A549 treated with DMSO at 1 μM for 4 hours (cell line): ENCODE measurements at places on chromosomes 3 and 15. TPM values are rescaled to one million over a fixed set of nuclear protein-coding genes. Genes with fewer than 3 reads are reported as not detected.

The SPCS1 gene
- total RNA-seq, result 142 to 172 TPM (median 166 TPM) in 5 replicates

The CHST13 gene
- total RNA-seq, result 0.25 to 1.0 TPM (median 0.67 TPM) in 5 replicates

The MYL3 gene
- not detected in 5 replicates for total RNA-seq

The GP5 gene
- total RNA-seq, result 0.03 to 0.07 TPM in 2 of 5 replicates, not detected in the others

The MME gene
- total RNA-seq, result not detected in 5 replicates

The BDH1 gene
- total RNA-seq, result 2.5 to 3.7 TPM (median 2.9 TPM) in 5 replicates

The FBXO40 gene
- not detected in 5 replicates for total RNA-seq

The SEMA3B gene
- 6.7 to 8.1 TPM (median 6.9 TPM) in 5 replicates for total RNA-seq

The TOP2B gene
- total RNA-seq, result 61.8 to 80.1 TPM (median 73.1 TPM) in 5 replicates

The ZCWPW2 gene
- 0.08 to 0.15 TPM in 2 of 5 replicates, not detected in the others for total RNA-seq

The PRR20G gene
- total RNA-seq, result 0.07 to 0.15 TPM in 2 of 5 replicates, not detected in the others

The PRC1 gene
- total RNA-seq, result 198 to 234 TPM (median 215 TPM) in 5 replicates

The CD47 gene
- total RNA-seq, result 32.9 to 47.4 TPM (median 43.6 TPM) in 5 replicates

The NR2F2 gene
- total RNA-seq, result 18.5 to 28.5 TPM (median 23.6 TPM) in 5 replicates

The TTLL13 gene
- total RNA-seq, result 0.14 to 0.16 TPM (median 0.15 TPM) in 4 of 5 replicates, not detected in the other

The GOLGA6B gene
- 0.06 to 0.09 TPM in 2 of 5 replicates, not detected in the others for total RNA-seq

The RTP3 gene
- not detected in 5 replicates for total RNA-seq

The CDHR4 gene
- 0.15 to 0.46 TPM (median 0.30 TPM) in 5 replicates for total RNA-seq

The FES gene
- 0.69 to 0.88 TPM (median 0.71 TPM) in 5 replicates for total RNA-seq

The RLBP1 gene
- total RNA-seq, result not detected in 5 replicates

The GP9 gene
- total RNA-seq, result not detected in 5 replicates

The HRG gene
- not detected in 5 replicates for total RNA-seq

The ZNF385D gene
- not detected in 5 replicates for total RNA-seq

The CXCR6 gene
- total RNA-seq, result not detected in 5 replicates

The SLC51B gene
- total RNA-seq, result 10.5 to 15.5 TPM (median 12.1 TPM) in 5 replicates

The NAALADL2 gene
- total RNA-seq, result 0.14 to 0.36 TPM (median 0.24 TPM) in 4 of 5 replicates, not detected in the other

The ERICH6 gene
- 0.07 to 0.08 TPM in 2 of 5 replicates, not detected in the others for total RNA-seq

The SPTSSB gene
- total RNA-seq, result not detected in 5 replicates

The CERS3 gene
- total RNA-seq, result not detected in 5 replicates

The HYKK gene
- 5.2 to 7.3 TPM (median 6.6 TPM) in 5 replicates for total RNA-seq

The MAP1A gene
- total RNA-seq, result 0.75 to 0.99 TPM (median 0.84 TPM) in 5 replicates

The CALML4 gene
- total RNA-seq, result 6.9 to 10.6 TPM (median 9.2 TPM) in 5 replicates

The HES1 gene
- 12.0 to 14.9 TPM (median 14.1 TPM) in 5 replicates for total RNA-seq

The ITIH4 gene
- 0.38 to 1.6 TPM (median 0.84 TPM) in 5 replicates for total RNA-seq

The MSL2 gene
- total RNA-seq, result 7.1 to 9.7 TPM (median 8.6 TPM) in 5 replicates

The KNL1 gene
- 6.4 to 9.4 TPM (median 8.4 TPM) in 5 replicates for total RNA-seq

The NTRK3 gene
- 19.2 to 25.6 TPM (median 21.1 TPM) in 5 replicates for total RNA-seq

The ZNF774 gene
- total RNA-seq, result 0.83 to 1.4 TPM (median 1.0 TPM) in 5 replicates

The PLSCR5 gene
- total RNA-seq, result not detected in 5 replicates

The FAM3D gene
- not detected in 5 replicates for total RNA-seq

The SLC12A8 gene
- 1.0 to 1.4 TPM (median 1.2 TPM) in 5 replicates for total RNA-seq

The MKRN2 gene
- 22.5 to 24.9 TPM (median 23.9 TPM) in 5 replicates for total RNA-seq

The CLDN1 gene
- total RNA-seq, result 28.6 to 35.6 TPM (median 30.3 TPM) in 5 replicates

The ZNF35 gene
- total RNA-seq, result 4.9 to 7.6 TPM (median 5.8 TPM) in 5 replicates

The HCN4 gene
- total RNA-seq, result 0.21 to 0.31 TPM (median 0.28 TPM) in 5 replicates

The NDN gene
- 0.05 to 0.10 TPM in 2 of 5 replicates, not detected in the others for total RNA-seq

The CHAC1 gene
- total RNA-seq, result 3.5 to 6.9 TPM (median 3.9 TPM) in 5 replicates

The GOLGA8Q gene
- total RNA-seq, result 0.08 TPM in 1 of 5 replicates, not detected in the others

The SLC2A2 gene
- not detected in 5 replicates for total RNA-seq

The PCOLCE2 gene
- total RNA-seq, result 27.6 to 40.9 TPM (median 34.2 TPM) in 5 replicates
